ENCODE measurements at places on chromosomes 2 and 18. TPM values are rescaled to one million over a fixed set of nuclear protein-coding genes. Genes with fewer than 3 reads are reported as not detected.

Gene COLEC12
- 1.7 TPM for total RNA-seq

Gene EGR4
- total RNA-seq: not detected

Gene ARHGAP15
- total RNA-seq: not detected

Gene ATP6V1B1
- total RNA-seq: not detected

Gene HEATR5B
- total RNA-seq: 10.3 TPM

Gene OTOS
- total RNA-seq: not detected

Measured in mammary microvascular endothelial cell (primary cell).